ENCODE measurements at places on chromosomes 11 and 22.

DNA sequence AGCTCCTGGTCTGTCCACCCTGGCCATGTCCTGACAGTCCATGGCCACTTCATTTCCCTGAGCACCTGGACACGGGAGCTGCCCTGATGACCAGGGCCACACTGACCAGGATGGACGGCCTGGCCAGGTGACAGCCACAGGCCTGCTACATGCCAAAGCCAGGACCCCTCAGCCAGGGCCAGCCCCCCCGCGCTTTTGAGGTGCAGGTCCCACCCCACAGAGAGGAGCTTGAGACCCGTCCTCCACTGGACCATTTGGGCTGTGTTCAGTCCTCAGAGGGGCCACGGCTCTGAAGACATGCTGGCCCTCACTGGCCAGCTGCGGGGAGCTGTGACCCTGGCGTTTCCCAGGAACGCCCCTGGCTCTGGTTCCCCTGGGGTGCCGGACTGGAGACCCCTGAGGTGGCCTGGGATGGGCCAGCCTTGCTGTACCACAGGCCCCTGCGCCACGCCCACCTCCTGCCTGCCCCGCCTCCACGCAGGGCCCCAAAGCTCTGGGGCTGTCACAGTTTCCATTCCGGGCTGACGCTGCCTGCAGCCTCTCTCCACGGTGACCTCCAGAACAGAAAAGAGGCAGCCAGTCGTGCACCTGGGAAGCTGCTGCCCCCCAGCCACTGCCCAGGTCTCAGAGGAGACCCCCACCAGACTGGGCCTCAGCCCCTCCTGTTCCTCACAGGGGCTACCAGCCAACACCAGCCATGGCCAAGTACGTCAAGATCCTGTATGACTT is 18.2 kb downstream of the EPS8L2 start:
- no peak for DNase-seq

DNA sequence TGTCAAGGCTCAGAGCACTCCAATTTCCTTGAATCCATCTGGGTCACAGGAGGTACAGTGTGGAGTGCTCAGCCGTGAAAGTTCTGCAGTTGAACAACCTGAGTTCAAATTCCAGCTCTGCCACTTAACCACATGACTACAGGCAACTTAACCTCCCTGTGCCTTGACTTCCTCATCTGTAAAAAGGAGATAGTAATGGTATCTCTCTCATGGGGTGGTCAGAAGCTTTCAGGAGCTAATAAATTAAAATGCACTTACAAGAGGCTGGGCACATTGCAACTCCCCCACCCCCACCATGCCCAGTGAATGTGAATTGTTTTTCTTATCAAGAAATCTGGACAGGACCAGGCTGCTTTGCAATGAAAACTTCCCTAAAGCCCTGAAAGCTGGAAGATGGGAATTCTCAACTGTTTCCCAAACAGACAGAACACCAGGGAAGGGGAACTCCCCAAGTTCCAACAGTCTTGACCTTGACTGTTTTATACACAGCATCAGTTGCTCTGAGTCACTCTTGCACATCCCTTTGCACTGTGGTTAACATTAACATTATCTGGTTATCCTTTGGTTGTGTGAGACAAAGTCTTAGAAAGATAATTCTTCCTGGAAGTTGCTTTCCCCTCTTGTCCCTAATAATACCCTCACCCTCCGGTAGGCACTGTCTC is 137.0 kb downstream of the SLC1A2 start:
- no peak for DNase-seq

DNA sequence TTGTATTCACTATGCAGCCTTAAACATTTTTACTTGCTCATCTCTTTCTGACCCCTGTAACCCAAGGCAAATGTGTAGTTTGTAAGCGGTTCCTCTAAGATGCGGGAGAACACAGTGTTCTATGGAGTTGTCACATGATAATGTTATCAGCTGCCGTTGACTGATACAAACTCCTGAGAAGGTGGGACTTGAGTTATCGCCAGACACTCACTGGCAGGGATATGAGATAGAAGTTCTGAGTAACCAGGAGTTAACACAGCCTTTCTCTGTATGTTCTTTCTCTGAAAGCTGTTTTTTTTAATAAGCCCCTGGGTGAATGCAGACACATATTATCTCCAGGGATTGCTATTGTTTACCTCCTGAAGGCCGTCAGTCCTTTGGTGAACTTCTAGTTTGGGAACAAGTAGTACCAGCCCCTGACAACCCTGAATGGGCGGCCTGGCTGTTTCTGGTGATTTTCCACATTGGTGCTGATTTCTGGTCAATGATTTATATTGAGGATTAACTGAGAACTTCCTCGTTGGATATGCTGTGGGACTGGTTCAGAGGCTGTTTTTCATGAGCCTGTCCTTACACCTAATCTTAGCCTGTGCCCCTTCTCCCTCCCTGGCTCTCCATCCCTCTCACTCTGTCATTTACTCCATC is 155.3 kb upstream of the RASSF10 start:
- DNase-seq = no peak

DNA sequence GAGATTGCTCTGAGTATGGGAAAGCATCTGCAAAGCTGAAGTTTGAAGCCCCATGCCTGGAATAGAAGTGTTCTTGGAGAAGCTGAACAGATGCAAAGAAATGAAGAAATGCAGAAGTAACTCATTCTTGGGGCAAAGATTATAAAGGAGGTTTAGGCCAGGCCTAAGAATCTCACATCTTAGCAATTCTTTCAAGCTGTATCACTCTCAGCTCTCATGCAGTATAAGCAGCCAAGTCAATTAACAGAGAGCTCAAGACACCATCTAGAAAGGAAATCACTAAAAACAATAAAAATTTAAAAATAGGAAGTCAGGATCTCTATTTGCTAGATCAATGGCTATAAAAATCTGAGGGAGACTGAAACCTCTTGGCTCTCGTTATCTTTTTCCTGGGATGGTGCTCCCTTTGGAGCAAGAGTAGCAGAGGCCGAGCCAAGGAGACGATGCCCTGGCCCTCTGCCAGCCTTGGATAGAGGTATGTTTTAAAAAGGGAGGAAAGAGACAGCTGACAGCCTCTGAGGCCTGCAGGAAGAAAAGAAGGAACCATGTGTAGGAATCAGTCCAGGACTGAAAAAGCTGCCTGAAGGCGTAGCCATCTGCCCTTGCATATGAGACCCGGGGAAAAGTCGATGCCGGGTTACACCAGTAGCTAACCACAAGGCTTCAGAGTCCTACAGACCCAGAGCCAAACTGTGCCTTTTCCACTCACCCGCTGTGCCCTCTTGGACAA is 229.8 kb downstream of the BLID start:
- no peak for DNase-seq

DNA sequence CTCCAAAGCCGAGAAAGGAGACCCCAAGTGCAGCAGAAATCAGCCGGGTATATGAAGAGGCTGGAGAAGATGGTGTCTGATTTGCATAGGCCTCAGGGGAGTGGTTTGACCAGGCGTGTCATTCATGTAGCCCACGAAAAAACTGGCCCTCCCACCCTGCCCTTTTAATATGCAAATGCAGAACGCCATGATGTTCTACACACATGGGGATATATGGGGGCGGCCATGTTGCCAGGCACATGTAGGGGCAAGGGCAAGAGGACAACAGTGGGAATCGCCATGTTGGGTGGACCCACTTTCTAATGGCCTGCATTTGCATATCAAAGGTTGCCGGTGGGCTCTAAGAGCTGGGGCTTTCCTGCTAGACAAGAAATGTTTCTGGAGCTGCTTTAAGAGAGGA is 86.4 kb downstream of the ISX start:
- DNase-seq = no peak

DNA sequence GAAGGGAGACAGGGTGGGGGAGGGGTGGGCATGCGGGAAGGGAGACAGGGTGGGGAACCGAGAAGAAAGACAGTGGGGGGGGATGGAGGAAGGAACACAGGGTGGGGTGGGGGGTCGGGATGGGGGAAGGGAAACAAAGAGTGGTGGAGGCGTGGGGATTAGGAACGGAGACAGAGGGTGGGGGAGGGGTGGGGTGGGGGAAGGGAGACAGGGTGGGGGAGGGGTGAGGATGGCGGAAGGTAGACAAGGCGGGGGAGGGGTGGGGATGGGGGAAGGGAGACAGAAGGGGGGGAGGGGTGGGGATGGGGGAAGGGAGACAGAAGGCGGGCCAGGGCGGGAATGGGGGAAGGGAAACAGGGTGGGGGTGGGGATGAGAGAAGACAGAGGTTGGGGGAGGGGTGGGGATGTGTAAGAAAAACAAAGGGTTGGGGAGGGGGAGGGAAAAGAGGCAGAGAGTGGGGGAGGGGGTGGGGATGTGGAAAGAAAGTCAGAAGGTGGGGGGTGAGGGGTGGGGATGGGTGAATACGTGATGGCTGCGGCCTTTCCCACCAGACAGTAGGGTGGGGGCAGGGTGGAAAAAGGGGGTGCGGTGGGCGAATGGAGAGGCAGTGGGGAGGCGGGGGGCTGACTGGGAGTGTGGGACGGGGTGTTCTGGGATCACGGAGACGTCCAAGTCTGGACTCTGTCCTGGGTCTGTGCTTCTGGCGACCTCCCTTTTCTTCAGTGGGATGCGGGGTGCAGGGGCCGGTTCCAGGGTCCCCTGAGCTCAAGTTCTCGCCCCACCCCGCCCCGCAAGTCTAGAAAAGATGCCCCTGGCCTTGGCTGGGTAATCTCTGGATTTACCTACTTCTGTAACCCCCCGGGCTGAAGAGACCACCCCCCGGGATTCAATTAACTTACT is 744 bp downstream of the PRAME start:
- no peak for DNase-seq

GRCh38 chr11:62217191-62217748 is 8.8 kb downstream of the SCGB2A1 start:
- no peak for DNase-seq

DNA sequence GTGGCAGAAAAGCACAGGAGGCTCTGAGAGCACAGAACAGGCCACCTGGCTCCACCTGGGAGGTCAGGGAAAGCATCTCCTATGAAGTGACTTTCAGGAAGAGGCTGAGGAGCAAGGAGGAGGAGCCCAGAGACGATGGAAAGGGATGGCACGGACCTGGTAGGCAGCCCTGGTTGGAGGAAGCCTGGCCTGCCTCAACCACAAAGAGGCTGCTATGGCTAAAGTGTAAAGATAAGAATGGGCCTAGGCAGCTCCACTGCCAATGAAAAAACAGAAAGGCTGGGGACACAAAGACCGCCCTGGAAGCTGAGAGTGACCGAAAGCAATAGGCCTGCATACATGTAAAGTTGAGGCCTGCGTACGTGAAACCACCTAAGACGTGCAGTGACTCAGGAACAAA is 31.2 kb upstream of the ETS1 start:
- no peak for DNase-seq

GRCh38 chr11:107898270-107898669 is 30.0 kb upstream of the RAB39A start:
- DNase-seq = peak; percentile 7

- peak; percentile 15 for DNase-seq
Observed at GRCh38 chr11:62974848-62975522, 9.8 kb downstream of the SLC22A6 start.

DNA sequence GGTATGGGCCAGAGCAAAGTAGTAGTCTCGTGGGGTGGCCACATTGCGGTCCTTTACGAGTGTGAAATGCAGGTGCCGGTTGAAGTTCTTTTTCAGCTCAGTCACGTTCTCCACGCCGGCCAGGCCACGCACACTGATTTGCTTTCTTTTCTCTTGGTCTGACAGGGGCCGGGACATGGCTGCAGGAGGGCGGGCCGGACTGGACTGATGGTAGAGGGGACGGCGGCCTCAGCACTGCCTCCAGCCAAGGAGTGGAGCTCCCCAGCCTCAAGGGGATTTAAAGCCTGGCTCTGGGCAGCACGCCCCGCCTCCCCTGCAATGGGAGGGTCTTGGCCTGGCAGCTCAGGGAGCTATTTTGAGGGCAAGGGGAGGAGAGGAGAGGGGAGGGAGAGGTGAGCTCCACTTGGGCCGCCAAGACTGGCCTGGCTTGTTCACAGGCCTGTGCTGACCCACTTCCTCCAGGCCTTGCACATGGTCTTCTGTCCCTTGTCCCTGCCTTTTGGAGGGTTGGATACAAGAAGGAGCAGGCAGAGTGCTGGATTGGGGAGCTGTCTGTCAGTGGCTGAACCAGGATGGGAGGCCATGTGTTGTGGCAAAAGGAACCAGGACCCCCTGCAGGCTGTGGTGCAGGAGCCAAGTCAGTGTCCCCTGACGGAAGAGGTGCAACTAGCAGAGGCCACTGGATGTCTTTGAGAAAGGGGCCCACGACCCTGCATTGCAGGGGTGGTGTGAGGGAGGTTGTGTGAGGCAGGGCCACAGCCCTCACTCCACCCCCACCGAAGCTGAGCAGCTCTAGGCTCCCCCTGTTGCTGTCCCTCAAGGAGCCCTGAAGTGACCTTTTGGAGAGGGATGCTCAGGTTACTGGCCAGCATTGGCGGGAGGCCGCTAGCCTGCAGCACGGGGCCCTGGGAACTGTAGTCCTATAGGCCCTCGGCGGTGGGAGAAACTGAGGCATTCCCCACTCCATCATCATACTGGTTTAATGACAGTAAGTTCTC is at the start of gene PYGM:
Gene PYGM (minus strand): TSS at position 253 of the 998 bp plus-strand sequence. CDS start 76 bp downstream, at position 177.
- no peak for DNase-seq

DNA sequence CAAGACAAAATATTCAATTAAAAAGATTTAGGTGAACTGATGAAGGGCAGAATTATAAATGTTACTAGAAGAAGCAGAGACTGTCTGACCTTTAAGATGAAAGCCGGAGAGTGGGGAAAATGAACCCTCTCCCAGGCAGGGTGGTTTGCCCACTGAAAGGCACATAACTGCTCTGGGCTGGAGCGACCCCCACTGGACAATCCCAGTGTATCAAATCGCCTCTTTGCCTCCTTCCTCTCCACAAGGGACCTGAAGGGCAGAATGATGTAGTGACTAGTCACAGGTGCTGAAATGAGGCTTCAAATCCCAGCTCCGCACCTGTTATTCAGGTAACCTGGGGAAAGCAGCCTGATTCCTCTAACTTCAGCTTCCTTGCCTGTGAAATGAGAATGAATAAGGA is 69.0 kb downstream of the EFCAB6 start:
- DNase-seq = no peak

DNA sequence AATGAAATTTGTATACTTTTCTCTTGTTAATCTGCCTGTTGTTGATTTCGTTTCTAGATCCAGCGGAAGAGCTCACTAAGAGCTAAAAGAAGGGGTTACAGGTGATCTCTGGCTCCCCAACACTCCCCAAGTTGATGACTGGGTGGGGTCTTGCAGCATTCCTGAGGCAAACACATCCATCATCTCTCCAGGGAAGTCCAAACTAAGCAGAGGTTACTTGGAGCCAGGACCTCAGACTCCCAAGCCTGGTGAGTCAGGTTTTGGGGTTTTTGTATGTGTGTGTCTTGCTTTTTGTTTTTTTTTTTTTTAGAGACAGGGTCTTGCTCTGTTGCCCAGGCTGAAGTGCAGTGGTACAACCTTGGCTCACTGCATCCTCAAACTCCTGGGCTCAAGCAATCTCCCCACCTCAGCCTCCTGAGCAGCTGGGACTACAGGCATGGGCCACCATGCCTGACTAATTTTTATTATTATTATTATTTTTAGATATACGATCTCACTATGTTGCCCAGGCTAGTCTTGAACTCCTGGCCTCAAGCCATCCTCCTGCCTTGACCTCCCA is 11.5 kb upstream of the RPS3 start:
- DNase-seq = no peak
